T-helper 17 cell (primary cell): ENCODE measurements at places on chromosomes 5 and 9.

- DNase-seq, result no peak
Measured at GRCh38 chr5:170863646-170864045, 1.8 kb downstream of the RANBP17 start.

GRCh38 chr9:131706608-131706970 lies 33.3 kb downstream of the RAPGEF1 start:
- DNase-seq, result no peak

DNA sequence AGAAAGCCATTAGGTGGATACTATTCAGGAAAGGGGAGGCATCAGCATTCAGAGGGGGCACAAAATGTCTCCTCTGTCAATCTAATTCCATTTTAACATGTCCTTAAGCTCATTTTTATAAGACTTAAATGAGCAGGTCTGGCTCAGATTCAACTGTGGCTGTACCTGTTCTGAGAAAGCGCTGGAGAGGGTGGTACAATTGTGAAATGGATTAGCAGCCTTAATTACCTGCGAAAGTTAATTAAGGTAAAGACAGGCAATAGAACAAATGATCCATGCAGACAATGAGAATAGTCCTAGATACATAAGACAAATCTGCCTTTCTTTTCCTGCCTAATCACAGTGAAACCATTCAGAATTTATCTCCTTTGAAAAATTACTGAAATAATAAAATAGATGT lies 96.2 kb downstream of the TAF11L14 start:
- DNase-seq, result no peak

GRCh38 chr5:177545487-177546257 lies 8.7 kb downstream of the FAM193B start:
- DNase-seq, result no peak

DNA sequence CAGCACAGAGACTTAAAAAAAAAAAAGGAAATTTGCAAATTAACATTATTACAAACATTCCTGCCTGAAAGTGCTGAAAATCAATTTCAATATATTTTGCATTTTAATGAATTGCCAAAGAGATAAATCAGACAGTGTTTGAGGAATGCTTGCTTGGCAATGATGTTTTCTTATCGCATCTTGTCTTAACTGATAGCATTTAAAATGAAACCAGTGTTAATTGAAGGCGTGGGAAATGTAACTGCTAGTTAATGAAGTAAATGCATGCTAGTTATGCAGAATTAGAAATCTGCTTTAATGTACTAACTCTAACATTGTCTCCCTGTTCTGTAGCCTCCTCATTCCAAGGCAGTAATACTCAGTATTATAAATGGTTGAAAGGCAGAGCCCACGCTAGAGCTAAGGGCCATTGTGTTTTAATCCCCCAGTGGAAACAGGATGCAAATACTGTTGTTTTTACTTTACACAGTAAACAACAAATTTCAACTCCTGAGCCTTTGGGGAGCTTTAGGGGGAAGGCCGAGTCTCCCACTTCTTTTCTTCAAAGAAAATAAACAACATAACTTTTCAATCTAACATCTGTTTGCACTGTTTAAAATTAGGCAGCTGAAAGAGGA lies 586.9 kb downstream of the TLE4 start:
- no peak for DNase-seq

- no peak for DNase-seq
Measured at GRCh38 chr9:129482521-129483414, 138.1 kb downstream of the C9orf50 start.

DNA sequence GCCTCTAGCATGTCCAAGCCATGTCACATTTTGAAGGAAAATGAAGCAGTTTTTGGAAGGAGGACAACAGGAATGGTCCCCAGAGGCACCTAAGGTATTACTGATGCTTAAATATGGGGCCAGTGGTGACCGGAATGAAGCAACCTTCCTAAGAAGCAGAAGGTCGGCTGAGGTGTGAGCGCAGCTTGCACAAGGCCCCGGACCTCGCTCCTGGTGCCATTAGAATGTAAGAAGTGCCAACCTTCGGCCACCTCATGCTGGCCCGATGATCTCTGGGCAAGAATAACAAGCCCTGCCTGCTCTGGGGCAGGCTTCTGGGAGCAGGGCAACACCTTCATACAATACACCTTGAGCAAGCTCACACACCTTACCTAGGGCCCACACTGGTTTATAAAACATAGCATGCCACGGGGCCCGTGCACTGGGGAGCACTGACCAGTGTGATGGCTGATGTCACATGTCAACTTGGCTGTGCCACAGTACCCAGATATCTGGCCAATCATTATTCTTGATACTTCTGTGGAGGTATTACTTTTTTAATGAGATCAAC lies 21.9 kb downstream of the SEMA4D start:
- no peak for DNase-seq

GRCh38 chr5:138573949-138574670 lies 1.1 kb downstream of the HSPA9 start:
- DNase-seq, result no peak

GRCh38 chr5:34663771-34664496 lies 7.8 kb downstream of the RAI14 start:
- no peak for DNase-seq
